ENCODE measurements at places on chromosomes 4 and X.
A peak's percentile ranks its signal among the peaks of the same experiment; 100 is the strongest.

DNA sequence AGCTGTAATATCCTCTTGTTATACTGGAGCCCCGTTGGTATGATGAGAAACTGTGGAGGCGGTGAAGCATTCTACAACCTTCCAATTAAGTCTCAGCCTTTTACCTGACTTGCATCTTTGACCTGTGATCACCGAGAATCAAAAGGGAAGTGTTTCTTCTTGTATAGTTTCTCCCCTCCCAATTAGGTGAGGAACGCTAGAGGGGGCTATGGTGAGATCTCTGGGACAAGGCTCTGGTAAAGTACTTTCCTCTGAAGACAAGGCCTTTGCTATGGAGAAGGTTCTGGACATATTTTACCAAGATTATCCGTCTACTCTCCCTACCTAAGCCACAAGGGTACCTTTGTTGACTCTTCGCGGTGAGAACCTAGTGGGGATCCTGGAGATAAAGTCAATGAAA is 111.3 kb downstream of the CBLL2 start:
- DNase-seq, result peak; percentile 16

- DNase-seq, result peak; percentile 5
Observed at GRCh38 chr4:8905773-8906667, 34.4 kb upstream of the HMX1 start.

GRCh38 chr4:54073271-54073880 is 9.0 kb upstream of the CHIC2 start:
- no peak for DNase-seq

GRCh38 chr4:2092669-2093053 is 33.5 kb downstream of the NAT8L start:
- no peak for DNase-seq

- DNase-seq, result no peak
Observed at GRCh38 chr4:51825341-51825740, 17.6 kb upstream of the DCUN1D4 start.

GRCh38 chrX:3448563-3448962 is 102.1 kb upstream of the MXRA5 start:
- no peak for DNase-seq

GRCh38 chrX:120464411-120464810 is 4.7 kb downstream of the LAMP2 start:
- no peak for DNase-seq

DNA sequence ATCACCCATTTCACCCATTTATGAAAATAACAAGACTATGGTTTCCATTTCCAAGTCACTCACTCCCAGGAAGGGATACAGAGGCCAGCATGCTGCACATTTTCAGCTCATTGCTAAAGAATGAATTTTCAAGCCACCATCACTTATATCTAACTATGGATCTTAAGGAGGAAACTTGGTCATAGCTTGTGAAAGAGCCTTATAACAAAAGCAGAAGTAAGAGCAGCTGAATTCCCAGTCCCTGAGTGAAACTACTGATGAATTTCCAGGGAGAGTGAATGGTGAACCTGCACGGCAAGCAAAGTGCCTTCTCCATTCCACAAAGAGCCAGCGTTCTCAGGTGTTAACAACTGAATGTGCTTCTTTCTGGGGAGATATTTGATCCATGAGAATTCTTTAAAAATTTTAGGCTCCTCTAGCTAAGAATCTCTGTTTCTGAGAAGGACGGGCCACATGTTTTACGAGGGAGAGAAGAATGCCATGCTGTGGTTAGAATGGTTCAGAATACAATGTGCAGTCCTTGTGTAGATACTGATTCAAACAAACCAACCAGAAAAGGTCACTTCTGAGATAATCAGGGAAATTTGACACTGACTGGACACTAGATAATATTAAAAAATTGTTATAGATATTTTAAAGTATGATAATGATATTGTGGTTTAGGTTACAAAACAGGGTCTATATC is 24.0 kb downstream of the BTC start:
- DNase-seq, result no peak

Measured in WTC11 (cell line).